ENCODE measurements at places on chromosomes 4 and X. TPM values are rescaled to one million over a fixed set of nuclear protein-coding genes. Genes with fewer than 3 reads are reported as not detected.

MFAP3L gene
- 43.4 TPM for polyA plus RNA-seq

SPATA18 gene
- polyA plus RNA-seq = not detected

P2RY10 gene
- polyA plus RNA-seq = not detected

TRIM61 gene
- polyA plus RNA-seq = 3.8 TPM

TMEM192 gene
- 39.0 TPM for polyA plus RNA-seq

SERPINA7 gene
- not detected for polyA plus RNA-seq

DCX gene
- 0.03 TPM for polyA plus RNA-seq
